ENCODE measurements at places on chromosomes 7 and 10. TPM values are rescaled to one million over a fixed set of nuclear protein-coding genes. Genes with fewer than 3 reads are reported as not detected.

VENTX gene
- not detected for total RNA-seq

FGL2 gene
- total RNA-seq, result 1.4 TPM

ITPRID1 gene
- total RNA-seq, result not detected

ATOH7 gene
- not detected for total RNA-seq

SMNDC1 gene
- 3.3 TPM for total RNA-seq

HMX2 gene
- total RNA-seq, result not detected

PGAM2 gene
- total RNA-seq, result 0.26 TPM

CALHM1 gene
- total RNA-seq, result not detected

PLPP4 gene
- total RNA-seq, result 0.85 TPM
